ENCODE measurements at places on chromosomes 5 and 9. TPM values are rescaled to one million over a fixed set of nuclear protein-coding genes. Genes with fewer than 3 reads are reported as not detected.

Gene GABRP
- not detected for polyA plus RNA-seq

DNA sequence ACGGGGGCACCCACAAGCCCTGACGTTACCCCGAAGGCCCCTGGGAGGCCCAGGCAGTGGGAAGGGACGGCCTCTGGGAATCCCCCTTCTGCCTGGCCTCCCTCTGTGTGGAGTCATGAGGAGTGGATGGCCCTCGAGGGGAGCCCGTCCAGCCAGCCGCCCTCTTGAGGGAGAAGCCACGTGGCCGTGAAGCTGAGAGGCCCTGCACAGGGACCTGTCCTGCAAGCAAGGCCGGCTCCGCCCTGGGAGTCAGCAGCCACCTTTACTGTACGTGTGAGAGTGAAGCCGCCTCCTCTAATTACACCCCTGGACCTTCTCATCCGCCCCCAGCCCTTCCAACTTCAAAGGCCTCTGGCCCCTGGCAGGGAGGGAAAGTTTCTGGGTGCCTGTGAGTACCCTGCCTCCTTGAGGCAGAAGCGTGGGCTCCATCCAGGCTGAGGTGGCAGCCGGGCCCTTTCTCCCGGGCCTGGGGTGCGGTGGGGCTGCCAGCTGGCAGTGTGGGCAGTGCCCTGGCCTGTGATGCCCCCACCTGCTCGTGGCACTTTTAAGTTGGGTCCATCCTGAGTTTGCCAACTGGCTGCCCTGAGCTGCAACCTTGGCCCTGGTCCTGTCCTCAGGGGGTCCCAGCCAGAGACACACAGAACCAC lies 55.9 kb upstream of the EGFL7 start:
- no peak for DNase-seq

DNA sequence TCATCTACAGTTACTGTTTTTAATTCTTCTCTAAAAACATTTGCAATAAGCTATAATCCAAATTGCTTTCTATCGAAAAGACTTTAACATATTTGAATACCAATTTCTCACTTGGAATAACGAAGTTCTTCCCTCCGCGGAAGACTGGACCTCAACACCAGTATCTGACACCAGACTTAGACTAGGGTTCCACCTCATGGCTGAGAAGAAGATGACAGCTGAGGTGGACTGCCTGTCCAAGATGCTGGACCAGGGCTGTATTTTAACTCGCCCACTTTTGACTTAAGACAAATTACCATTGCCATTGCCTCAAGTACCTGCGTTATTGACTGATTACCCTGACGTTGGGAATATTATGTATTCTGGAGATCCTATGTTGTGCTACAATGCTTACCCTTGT lies 34.1 kb downstream of the ZMAT2 start:
- DNase-seq, result no peak

Gene C5orf58
- not detected for polyA plus RNA-seq

Measured in naive B cell (primary cell).